GM13976 (cell line): ENCODE measurements at places on chromosomes 5 and 9.
A peak's percentile ranks its signal among the peaks of the same experiment; 100 is the strongest.

- DNase-seq = no peak
These were observed 192.3 kb downstream of the DTWD2 start for GRCh38 chr5:118796081-118796480.

GRCh38 chr9:37575921-37576721, at the start of gene FBXO10:
Gene FBXO10, minus strand, starts transcription at chr9:37576380. Its CDS starts 34,612 bp downstream, at chr9:37541768.
- peak; percentile 86 for DNase-seq

DNA sequence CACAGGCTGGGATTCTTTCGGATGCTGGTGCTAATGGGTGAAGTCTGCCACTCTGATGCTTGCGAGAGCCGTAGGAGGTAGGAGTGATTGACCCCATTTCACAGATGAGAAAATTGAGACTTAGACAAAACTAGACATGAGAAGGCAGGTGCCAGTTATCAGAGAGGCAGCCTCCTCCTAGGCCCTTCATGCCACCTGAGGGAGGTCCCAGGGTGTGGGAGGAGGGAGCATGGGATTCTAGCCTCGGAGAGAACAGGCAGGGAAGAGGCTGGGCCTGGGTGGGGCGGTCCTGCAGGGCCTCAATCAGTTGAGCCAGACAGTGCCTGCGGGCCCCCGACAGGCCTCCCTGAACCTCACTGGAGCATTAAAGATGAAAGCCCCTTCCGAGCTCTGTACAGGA, 112.4 kb downstream of the COL23A1 start:
- DNase-seq = no peak

DNA sequence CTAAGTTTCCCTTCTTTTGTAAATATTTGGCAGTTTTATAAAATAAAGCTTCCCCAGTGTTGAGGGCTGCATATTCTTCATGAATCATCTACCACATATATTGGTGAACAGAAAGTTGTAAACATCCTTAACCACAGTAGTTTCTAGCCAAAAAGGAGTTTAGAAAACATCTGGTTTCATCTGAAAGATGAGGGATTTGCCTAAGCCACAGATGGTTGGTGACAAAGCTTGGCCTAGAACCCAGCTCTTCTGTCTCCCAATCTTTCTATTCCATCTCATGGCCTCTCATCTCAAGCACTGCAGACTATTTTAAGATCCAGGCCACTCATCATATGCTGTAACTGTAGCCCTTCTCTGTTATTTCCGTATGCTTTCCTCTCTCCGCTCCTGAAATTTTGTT, 232.3 kb upstream of the TRPM3 start:
- no peak for DNase-seq

DNA sequence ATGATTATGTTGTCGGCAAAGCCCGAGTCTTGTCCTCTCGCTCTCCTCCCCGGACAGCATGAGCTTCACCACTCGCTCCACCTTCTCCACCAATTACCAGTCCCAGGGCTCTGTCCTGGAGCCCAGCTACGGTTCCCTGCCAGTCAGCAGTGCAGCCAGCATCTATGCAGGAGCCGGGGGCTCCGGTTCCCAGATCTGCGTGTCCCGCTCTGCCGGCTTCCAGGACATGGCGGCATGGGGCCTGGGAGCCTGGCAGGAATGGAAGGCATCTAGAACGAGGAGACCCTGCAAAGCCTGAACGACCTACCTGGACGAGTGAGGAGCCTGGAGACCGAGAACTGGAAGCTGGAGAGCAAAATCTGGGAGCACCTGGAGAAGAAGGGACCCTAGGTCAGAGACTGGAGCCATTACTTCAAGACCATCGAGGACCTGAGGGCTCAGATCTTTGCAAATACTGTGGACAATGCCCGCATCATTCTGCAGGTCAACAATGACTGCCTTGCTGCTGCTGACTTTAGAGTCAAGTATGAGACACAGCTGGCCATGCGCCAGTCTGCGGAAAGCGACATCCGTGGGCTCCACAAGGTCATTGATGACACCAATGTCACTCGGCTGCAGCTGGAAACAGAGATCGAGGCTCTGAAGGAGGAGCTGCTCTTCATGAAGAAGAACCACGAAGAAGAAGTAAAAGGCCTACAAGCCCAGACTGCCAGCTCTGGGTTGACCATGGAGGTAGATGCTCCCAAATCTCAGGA, 101.3 kb upstream of the MAN2A1 start:
- no peak for DNase-seq

GRCh38 chr9:111483439-111483857, 735 bp downstream of the ECPAS start:
- DNase-seq = peak; percentile 78

DNA sequence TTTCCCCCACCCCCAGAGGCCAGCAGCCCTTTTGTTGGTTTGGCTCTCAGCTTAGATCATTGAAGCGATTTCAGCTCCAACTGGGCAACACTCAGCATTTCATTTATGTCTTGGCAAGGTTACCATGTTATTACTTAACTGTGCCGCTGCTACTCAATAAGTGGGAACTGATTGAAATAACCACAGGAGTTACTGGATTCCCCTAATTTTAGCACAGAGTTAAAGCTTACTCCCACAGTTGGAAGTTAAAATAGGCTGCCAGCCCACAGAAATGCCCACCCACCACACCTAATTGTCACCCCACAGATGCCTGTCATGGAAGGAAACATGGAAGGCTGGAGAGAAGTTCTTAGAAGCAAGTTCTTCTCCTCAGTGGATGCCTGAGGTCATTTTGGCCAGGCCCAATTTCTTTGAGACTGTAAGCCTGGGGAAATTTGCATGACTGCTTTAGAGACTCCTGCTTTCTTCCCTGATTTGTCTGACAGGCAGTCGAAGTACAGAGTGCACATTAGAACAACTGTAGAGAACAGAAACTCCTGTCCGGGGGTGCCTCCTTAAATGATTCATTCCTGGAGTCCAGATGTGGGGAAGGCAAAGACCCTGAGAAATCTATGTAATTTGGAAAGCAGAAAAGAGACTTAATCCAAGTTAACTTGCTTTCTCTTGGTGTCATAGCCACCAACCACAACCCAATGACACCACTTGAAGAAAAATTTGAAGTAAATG, 370.0 kb downstream of the ZSWIM6 start:
- DNase-seq = peak; percentile 39

DNA sequence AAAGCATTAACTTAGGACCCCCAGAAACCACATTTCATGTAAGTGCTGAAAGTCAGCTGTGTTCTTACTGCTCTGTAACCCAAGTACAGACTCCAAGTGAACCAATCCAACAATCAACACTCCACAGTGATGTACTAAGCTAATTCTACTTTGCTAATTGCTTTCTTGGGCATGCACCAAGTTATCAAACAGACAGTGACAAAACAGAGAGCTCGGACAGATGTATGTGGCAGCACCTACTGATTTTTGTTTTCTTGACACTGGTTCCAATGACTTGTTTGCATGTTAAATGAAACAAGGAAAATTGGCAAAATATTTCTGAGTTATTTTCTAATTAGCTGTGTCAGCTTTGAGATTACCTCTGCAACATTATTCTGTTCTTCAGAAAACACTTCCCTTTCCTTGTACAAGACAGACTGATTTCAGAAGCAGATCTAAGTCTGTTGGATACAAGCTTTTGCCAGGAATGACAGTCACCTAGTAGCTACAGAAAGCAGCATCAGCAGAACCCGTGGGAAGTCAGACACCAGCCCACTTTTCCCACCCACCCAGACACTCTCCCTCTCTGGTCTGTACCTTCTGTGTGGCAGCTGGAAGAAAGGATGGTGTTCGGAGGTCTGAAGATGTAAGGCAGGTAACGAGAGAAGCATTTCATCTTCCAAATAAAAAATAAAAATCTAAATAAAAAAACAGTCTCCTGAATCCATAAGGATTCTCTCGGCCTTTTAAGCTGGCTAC, 176.7 kb upstream of the PPP2R2B start:
- DNase-seq = no peak

- no peak for DNase-seq
These were observed 18.3 kb downstream of the SH3TC2 start for GRCh38 chr5:149044453-149045088.

DNA sequence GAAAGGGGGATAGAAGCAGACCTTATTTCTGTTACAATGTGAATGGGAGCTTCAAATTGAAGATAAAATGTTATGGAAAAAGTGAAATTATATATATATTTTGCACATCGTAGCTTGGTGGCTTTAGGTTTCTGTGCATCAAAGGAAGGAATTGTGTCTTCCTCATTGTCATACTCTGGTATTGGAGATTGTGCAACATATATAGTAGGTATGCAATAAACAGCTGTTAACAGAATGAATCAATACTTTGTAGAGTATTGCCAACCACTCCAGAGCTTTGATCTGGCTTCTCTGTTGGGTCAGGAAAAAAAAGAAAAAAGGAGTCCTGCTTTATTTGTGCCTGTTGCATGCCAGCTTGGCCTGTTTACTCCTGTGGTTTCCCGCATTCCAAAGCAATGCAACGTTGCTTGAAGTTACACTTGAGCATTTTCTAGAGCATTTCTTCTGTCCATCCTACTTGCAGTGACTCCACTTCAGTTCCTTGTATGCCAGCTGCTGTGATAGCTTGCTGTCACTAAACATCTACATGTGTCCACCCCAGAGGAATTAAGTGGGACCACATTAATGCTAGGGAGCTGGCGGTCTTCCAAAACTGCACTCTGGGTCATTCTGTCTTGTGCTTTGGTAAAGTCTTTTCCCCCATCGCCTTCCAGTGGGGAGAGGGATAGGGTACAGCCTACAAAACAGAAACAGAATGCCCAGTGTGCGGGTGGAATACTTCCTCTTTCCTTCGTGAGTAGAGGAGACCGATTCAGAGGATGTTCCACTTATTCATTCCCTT, 62.0 kb upstream of the MEF2C start:
- DNase-seq = no peak

DNA sequence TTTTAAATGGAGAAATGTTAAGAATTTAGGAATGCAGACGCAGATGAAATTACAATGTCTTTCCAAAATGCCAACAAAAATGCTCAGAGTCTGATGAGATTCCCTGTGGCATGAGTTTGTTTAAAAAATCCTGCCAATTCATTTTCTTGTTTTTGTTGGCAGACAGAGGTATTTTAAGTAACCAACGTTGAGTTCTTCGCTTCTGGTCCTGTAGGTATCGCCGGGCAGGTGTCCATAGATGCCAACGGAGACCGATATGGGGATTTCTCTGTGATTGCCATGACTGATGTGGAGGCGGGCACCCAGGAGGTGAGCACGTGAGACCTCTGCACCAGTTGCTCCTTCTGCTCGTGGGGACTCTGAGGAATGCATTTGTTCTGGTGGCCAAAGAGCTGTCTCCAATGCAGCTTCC, 69.4 kb downstream of the NPR3 start:
- DNase-seq = no peak

- DNase-seq = no peak
These were observed 65.9 kb downstream of the SHOC1 start for GRCh38 chr9:111728617-111729366.

GRCh38 chr5:14438195-14438606, 143.4 kb upstream of the OTULINL start:
- DNase-seq = peak; percentile 67

GRCh38 chr9:92980085-92980745, 32.9 kb downstream of the FGD3 start:
- DNase-seq = peak; percentile 35

DNA sequence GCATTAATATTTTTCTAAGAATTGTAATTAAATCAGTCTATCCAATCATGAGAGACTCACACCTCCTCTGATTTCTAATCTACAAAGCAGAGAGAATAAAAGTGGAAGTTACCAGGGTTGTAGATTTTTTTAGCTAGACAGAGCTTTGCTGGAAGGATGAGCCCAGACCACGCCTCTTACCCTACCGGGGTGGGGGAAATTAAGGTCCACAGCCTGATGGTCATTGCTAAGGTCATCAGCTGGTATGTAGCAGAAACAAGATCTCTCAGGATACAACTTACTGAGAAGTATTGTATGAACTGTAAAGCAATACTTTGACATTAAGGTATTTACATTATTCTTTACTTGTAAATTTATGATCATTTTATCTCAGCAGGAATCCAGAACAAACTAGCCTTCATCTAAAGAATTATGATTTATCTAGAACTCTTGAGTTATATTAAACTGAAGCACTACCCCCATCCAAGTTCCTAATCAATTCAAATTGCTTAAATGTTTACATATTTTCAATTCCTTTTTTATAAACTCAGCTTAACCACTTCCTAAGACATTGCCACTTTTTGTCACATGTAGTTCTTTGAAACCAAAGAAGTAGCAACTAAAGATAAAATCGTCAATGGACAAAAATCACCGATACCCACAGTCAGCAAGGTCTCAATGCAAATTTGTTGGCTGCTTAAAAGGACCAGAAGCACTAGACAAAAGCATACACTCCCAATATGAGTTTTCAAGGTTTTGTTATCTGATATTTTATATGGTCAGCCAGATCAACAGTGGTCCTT, 225.8 kb upstream of the DAPK1 start:
- DNase-seq = no peak

DNA sequence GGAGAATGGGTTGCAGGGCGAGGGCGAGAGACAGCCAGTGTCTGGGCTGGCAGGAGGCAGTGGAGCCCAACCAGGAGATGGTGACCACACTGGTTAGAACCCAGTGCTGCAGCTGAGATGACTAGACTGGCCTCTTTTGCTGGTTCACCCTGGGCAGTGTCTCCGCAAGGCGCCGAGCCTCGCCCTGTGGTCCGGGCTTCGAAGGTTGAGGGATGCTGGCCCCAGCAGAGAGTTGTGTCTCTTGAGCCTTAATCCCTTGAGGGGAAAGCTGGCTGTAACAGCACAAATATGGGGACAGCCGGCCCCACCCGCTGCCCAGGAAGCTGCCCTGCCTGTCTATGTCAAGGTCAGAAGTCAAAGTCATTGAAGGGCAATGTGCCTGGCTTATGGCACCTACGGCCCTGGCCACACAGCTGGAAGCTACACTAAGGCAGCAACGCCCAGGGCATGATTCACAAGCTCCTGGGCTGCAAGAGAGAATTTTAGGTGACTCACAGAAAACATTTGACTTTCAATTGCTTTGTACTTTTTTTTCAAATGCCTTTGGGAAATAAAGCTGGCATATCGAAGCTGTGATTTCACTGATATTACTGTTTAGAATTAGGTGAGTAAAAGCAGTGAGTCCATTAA, 33.3 kb downstream of the NKX2-5 start:
- no peak for DNase-seq

- no peak for DNase-seq
These were observed 40.7 kb downstream of the FBXW11 start for GRCh38 chr5:171965745-171966144.

GRCh38 chr5:59042201-59043055, 459.6 kb downstream of the RAB3C start:
- DNase-seq = no peak

DNA sequence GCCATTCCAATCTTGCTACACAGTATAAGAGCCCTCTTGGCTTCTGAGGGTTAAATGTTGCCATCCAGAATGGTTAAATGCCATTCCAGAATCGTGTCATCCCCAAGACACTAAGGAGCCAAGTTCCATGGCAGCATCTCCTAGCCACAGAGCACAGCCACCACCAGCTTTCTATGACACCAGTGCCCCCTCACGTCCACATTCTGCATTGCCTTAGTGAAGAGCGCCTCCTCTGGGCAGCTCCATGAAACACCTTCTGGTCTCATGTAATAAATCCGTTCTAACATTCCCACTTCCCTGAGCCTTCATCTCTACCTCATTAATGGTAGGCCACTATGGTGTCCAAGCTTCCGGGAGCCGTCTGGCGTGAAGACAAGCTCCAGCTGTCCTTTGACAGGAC, 12.4 kb downstream of the CBY3 start:
- peak; percentile 49 for DNase-seq

- DNase-seq = no peak
These were observed 390.4 kb downstream of the EBF1 start for GRCh38 chr5:158709279-158709678.

GRCh38 chr9:33329979-33330378, 39.7 kb downstream of the NFX1 start:
- DNase-seq = no peak
